CD4-positive, alpha-beta T cell treated with Interleukin-15 for 1 hour (primary cell): ENCODE measurements at places on chromosomes 16 and 17.

- no peak for DNase-seq
Measured at GRCh38 chr17:68197997-68198930, 49.6 kb upstream of the AMZ2 start.

DNA sequence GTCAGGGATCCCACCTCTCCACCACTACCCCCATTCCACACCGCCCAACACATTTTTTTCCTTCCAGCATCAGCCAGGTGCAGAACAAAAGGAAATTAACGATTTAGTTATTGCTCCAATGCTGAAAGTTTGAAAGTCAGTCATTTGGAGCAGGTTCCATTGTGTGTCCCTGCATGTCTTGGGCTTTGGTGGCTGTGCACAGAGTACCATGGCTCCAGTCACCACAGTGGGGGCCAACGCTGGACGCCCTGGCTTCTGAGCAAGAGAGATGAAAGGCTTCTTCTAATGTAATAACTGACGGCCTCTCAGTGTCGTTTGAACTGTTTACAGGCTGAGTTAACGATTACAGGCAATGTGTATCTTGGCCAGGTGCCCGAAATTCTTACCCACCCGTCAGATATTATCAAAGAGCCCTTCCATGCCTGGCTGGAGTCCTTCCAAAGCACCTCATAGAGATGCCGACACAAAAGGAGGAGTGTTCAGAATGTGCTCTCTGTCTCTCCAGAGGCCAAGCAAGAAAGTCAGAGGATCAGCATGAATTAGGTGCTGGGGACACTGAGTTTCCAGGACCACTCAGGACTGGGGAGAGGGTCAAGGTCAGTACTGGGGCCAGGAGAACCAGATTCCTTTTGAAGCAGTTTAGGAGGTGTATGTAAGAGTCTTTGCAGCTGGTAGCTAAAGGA is 25.9 kb downstream of the RNF43 start:
- DNase-seq: no peak

GRCh38 chr17:44144966-44145739 is 3.4 kb downstream of the HROB start:
- DNase-seq: no peak

- no peak for DNase-seq
Measured at GRCh38 chr17:80750263-80750662, 205.6 kb downstream of the RPTOR start.

GRCh38 chr17:17943281-17943984 is 28.8 kb downstream of the TOM1L2 start:
- DNase-seq: no peak

DNA sequence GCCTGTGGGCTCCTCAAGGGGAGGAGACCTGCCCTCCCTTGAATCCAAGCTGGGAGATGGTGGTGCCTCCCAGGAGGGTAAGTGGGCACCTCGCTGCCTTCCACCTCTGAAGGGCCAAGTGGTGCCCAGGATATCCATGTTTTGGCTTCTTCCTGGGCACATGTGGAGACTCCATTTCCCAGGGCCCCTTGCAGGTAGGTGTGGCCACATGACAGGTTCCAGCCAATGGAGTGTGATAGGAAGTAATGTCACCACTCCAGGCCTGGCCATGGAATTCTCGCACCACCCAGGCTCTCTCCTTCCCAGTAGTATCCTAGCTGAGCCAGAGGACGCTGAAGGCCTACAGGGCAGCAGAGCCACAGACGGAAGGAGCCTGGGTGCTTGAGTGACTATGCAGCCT is 17.6 kb upstream of the PEMT start:
- no peak for DNase-seq

GRCh38 chr17:15972497-15972951 is 27.0 kb downstream of the ZSWIM7 start:
- no peak for DNase-seq

DNA sequence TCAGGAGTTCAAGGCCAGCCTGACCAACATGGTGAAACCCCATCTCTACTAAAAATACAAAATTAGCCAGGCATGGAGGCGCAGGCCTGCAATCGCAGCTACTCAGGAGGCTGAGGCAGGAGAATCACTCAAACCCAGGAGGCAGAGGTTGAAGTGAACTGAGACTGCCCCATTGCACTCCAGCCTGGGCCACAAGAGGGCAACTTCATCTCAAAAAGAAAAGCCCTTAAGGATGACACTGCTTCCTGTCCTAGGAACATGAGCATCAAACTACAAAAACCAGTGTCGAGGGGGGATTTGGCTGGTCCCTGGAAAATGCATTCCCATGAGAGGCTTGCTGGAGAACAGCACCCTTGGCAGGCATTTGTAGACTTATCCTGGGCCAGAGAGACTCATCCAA is 449.5 kb upstream of the PSMD7 start:
- no peak for DNase-seq

- DNase-seq: no peak
Measured at GRCh38 chr17:71530248-71530647, 590.6 kb upstream of the SOX9 start.

DNA sequence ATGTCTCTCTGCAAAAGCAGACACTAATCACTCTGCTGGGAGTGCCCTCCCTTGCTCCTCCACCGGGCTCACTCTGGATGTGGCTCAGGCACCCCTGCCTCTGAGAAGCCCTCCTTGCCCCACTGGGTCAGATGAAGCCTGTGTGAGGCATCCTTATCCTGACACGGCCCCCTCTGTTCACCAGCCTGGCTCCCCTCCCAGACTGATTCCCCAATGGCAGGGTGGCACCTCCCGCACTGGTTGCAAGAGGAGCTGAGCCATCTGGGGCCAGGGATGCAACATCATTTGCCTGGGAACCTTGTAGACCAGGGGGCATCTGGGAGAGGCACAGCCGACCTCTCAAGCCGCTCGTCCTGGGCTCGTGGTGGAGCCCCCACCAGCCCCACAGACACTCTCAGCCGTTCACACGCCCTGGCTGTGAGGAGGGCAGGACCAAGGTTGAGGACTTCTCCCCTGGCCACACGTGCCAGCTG is 6.7 kb downstream of the SMTNL2 start:
- no peak for DNase-seq

DNA sequence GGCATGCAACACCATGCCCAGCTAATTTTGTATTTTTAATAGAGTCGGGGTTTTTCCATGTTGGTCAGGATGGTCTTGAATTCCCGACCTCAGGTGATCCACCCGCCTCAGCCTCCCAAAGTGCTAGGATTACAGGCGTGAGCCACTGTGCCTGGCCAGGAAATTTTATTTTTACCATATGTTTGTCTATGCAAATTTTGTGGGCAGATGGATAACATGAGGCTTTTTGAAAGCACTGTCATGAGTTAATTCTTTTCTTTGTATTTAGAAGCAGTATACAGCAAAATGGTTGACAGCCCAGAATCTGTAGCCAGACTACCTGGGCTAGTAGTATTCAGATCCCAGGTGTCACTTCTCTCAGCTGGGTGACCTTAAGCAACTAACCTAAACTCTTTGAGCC is 8.5 kb upstream of the KPNB1 start:
- DNase-seq: no peak
